ENCODE measurements at places on chromosomes 2 and 18. TPM values are rescaled to one million over a fixed set of nuclear protein-coding genes. Genes with fewer than 3 reads are reported as not detected.

SCYGR4 gene
- polyA plus RNA-seq: not detected

ALPG gene
- polyA plus RNA-seq: not detected

IL1F10 gene
- polyA plus RNA-seq: not detected

CRIM1 gene
- polyA plus RNA-seq: 21.1 TPM

MAPK4 gene
- 9.7 TPM for polyA plus RNA-seq

ADRA2B gene
- 2.7 TPM for polyA plus RNA-seq

DNA sequence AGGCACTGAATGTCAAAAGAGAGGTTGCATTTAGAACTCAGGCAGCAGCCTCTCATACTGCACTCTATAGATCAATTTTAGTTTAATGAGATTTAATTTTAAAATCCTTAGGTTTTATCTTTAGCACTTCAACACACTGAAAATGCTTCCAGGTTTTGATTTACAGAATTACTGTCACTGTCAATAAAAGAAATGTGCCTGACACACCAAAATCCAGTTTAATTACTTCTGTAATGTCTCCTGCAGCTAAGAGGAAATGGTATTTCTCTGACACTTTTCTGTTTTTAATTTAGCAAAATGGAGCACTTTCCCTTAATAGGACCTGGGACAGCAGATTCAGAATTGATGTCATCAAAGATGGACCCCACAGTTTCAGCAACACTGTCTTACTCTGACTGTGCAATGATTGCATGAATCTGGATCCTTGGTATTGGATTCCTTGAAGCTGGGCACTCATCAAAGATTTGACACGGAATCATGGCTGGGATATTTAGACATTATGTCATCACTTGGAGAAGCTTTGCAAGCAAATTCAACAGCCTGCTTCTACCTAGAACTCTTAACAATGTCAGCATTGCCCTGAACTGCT lies 576.5 kb downstream of the NRXN1 start:
- peak; percentile 19 for DNase-seq

GRCh38 chr2:67633212-67633856 lies 236.2 kb downstream of the ETAA1 start:
- no peak for DNase-seq

DNA sequence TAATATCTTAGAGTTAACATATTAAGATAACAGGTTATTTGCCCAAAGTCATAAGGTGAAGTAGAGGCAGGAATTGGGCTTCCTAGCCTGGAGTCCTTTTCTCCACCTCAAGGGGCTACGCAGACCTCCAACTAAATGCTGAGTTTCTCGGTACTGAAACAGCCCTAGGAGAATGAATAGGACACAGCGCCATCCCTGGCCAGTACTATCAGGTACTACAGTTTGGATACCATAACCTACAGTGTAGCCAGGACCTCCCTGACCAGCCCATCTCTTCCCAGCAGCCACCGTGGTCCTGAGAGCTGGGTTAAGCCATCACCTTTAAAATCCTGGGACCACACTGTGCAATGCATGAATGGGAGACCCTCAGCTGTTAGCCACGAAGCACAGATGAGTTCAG lies 15.7 kb downstream of the CASP8 start:
- DNase-seq: no peak

- no peak for DNase-seq
Measured at GRCh38 chr2:74037379-74037860, 52.7 kb downstream of the TET3 start.

- no peak for DNase-seq
Measured at GRCh38 chr2:223909001-223909741, 36.0 kb downstream of the WDFY1 start.

- DNase-seq: no peak
Measured at GRCh38 chr2:99554238-99554637, 64.4 kb upstream of the REV1 start.

DNA sequence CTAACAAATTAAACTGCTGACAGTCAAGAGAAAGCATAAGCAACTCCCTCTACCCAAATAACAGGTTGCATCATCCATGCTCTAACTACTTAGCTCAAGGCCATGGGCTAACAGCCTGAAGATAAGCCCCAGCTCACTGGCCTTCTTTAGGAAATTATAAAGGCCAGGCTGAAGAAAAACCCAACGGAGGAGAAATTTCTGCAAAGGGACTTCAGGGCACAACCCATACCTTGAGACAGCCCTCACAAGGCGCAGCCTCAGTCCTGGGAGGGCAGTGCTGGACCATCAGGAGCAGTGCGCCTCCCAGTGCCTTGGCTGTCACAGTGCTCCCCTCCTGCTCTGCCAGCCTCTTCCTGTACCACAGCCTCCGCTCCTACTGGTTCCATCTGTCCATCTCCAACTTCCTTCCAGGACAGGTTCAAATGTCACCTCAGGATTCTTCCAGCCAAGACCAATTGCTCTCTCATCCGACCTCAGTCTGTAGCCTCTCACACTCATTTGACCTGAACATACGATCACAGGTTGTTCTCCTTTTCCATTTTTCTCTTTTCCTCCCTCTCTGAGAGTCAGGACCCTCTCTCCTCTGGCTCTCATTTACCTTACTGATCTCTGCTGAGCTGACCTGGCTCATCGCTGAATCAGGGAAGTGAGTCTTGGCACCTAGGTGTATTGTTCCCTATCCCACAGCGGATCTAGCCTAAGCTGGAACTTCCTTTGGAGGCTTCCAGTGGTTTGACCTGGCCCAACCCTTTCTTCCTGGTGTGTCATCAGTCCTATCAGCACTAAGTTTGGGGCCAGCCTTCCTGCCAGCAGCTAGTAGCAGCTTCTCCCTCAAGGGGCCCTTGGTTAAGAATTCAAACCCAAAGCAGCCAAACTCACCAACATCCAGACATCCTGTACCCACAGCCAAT lies 1.9 kb downstream of the MCFD2 start:
- DNase-seq: no peak

GRCh38 chr2:97953853-97954252 lies 41.9 kb downstream of the TMEM131 start:
- no peak for DNase-seq

DNA sequence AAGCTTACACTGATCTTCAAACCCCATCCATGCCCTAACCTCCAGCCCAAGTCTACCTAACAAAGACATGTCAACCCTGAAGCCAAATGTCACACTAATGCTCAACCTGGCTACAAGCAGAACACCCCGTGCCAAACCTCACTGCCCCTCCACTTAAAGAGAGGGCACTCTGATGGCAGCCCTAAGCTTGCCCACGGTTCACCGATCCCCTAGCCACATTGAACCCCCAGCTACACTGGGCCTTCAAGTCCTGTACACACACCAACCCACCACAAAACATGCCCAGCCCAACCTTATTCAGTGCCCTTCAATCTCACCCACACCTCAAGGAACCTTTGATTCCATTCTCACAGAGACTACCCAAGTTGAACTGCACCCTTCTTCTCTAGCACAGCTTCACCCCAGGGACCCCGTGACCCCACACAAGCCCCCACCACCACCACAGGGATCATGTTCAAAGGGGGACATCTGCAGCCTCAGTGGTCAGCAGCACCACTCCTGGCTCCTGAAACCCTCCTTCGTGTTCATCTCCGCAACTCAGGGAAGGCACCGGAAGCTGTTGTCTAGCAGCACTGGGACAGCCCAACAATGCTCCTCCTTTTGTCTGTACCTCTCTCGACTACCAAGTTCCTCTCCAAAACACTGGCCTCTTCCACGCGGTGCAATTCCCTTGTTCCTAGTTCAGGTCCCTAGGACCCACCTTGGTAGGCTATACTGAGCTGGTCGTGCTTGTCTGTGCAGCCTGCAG lies 218.8 kb downstream of the CYP26B1 start:
- no peak for DNase-seq

DNA sequence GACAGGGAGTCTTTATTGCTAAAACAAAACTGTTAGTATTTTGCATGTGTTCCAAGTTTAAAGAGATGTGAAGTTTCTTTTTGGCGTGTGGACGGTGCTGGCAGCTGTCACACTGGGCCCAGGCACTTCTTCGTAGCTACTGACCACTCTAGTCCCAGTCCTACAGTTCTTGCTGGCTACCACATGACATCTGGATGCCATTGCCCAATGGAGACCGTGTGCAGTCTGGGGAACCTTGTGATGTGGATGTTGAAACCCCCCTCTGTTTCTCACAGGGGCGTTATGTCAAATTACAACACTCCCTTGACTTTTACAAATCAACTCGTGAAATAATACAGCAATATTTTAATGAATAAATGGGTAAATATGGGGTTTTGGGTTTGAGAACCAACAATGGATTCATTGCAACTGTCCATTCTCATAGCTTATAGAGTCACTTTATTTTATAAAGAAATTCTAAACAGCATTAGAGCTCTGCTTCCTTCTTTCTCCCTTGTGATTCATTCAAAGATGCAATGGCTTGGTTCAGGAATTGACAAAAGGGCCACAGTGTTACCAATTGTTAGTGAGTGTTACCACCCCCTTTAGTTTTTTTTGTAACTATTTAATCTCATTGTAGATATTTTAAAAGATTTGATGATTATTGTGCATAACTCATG lies 1.2 kb downstream of the GPD2 start:
- peak; percentile 10 for DNase-seq

GRCh38 chr18:75727456-75727855 lies 300.0 kb upstream of the SMIM21 start:
- no peak for DNase-seq

DNA sequence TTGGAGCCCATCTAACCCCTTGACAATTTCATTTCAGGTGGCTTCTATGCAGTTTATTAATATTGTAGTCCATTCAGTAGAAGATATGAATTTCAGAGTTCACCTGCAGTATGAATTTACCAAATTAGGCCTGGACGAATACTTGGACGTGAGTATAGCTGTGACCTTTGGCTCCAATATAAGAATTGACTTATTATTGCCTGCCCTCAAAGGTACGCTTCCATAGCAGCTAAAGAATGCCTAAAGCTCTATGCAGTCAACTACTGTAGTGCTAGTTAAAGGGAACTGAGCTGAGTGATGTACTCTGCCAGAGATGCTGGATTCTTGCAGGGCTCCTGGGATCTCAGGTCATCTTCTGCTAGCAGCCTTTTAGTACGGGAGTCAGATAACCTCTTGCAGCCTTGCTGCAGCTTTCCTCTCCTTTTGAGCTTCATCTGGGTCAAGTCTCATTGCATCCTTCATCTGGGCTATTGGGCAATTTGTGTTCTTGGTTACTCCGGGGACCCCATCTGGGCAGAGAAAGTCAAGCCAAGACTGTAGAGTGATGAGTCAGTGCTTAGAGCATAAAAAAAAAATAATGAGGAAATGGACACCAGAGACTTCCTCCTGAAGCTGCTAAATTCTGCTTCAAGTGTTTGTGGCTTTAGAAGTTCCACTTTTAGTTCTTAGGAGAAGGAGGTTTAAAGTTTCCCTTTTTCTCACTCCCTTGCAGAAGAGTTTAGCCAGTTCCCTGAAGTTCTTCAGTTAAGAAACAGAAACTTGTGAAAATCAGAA lies 105.6 kb downstream of the PRPF40A start:
- DNase-seq: peak; percentile 40

DNA sequence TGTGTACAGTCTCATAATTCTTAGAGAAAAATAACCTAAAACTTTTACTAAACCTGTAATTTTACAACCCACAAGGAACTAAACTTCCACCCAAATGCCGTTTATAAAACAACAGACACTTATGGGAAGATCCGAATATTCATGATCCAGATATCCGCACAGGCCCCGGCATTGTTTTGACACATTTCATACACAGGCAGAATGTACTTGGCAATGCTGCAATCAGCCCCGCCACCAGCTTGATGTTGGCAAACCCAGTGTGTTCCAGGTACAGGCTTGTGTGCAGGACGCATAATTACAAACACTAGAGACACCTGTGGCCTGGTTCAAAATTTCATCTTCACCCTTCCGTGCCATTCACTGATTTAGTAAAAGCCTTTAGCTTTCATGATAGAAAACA lies 393.0 kb upstream of the SALL3 start:
- no peak for DNase-seq

DNA sequence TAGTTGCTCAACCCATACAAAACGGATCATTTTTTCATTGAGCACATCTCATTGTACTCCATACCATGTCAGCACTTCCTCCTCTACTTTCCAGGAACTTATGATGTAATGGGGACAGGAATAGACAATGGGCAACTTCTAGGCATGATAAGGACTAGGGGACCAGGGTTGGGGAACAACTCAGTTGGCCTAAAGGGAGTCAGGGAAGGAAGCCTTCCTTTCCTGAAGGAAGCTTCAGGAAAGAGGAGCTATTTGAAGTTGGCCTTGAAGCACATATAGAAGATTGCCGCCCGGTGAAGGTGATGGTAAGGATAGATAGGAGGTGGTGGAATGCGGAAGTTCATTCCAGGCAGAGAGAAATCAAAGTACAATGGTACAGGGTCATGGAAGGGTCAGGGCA lies 283.9 kb downstream of the SLC8A1 start:
- DNase-seq: no peak

GRCh38 chr18:10064267-10064666 lies 150.5 kb downstream of the VAPA start:
- no peak for DNase-seq

DNA sequence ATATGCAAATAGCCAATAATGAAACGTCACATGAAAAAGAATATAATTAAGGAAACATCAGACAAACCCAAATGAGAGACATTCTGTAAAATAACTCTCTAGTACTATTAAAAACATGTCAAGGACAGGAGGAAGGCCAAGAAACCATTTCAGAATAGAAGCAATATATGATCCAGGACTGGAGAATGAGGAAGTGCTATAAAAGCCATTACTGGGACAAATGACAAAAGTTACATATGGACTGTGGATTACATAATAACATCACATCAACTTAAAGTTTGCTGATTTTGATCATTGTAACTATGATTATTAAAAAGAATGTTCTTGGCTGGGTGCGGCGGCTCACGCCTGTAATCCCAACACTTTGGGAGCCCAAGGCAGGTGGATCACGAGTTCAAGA lies 81.3 kb downstream of the CRACDL start:
- DNase-seq: no peak
